D721Med (cell line): ENCODE measurements at places on chromosomes 7 and 10.

DNA sequence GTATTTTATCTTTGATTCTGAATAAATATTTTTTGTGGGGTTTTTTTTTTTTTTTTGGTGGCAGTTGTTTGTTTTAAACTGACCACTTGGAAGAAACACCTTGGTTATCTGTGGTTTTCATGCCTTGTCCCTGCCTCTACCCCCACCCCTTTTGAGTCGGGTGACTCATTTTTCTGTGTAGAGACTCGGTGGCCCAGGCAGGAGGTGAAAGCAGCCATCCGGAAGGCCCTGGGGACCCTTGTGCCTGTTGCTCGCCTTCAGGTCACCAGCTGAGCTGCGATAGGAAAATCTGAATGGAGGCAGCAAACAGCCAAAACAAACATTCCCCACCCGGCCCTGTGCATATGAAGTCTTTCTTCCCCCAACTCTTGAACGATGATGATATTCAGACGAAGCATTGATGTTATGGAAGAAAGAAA lies 22.8 kb downstream of the CYP17A1 start:
- DNase-seq, result no peak

DNA sequence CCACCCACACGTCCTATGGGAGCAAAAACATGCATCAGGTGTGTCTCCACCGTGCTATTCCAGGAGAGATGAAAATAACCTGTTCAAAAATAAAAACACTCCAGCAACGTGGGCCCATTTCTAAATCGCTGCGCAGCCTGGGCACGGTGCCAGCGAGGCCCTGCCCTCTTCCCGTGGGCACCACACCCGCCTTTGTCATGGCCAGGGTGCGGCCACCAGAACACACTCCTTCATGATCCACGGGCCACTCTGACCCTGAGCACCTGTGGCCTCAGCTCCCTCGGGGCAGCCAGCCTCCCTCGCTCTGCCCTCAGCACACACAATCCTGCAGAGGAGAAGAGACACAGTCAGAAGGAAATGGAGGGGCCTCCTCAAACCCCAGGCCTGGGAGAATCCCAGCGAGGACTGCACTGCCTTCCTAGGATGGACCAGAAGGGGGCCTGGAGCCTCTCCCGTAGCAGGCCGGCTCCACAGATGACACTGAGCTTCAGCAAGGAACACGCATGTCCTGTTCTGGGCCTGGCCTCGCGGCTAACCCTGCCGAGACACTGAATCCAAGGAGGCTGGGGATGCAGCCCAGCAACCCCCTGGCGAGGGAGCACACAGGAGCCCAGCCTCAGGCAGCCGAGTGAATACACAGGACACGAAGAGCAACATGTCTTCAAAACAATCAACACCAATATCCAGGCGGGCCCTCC lies 169.0 kb downstream of the MAD1L1 start:
- no peak for DNase-seq

DNA sequence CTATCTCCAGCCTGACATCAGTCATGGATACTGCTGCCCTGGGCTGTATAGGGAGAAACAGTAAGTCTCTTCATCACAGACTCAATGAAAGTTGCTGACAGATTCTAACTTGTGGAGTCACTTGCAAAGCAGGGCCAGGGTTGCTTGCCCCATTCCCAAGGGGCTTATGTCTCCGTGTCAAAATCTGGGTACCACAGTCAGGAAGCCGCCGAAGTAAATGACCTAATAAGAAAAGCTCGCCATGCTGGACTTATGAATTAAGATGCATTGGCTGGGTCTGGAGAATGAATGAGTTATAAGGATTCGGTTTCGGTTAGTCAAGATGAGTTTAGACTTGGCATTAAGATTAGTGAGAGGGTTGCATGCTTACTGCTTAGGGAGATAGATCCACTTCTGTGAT lies 10.8 kb upstream of the OR6V1 start:
- no peak for DNase-seq

DNA sequence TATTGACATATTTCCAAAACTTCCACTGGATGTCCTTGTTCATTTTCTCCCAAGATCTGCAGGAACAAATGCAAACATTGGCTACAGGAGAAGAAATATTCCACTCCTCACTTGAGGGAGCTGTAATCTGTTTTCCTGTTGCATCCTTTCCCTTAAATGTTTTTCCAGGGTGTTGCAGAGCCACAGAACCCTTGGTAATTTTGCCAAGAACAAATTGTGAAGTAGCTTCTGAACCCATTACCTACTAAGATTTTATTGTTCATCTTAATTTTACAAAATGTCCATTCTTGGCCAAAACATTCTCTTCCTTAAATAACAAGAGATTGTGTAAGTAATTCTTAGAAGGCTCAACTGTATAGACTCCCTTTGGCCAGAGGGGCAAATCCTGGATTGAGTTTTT lies 177.0 kb downstream of the GNAT3 start:
- no peak for DNase-seq

DNA sequence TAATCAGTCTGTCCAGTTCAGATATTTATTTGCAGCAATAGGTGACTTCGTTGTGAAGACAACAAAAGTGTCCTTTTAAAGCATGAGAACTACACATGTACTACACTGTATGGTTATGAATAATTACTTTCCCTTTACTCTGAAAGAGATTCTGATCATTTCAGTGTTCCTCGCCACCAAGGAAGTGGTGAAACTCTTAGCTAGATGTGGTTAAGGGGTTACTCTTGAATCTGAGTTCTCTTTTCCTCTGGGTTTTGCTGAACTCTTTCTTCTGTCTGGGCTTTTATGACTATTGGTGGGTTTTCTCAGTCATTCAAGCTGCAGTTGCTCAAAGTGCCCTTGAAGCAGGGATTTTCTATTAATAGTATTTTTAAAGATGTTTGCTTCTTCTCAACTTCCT lies 127.9 kb upstream of the SEM1 start:
- DNase-seq, result no peak
